Caco-2 (cell line): ENCODE measurements at places on chromosomes 6 and 20. TPM values are rescaled to one million over a fixed set of nuclear protein-coding genes. Genes with fewer than 3 reads are reported as not detected.

PDRG1 gene
- 55.7 and 56.8 TPM in 2 replicates for total RNA-seq

PXT1 gene
- not detected in 2 replicates for total RNA-seq

PLN gene
- not detected in 2 replicates for total RNA-seq

PLG gene
- total RNA-seq, result not detected in 2 replicates

KIF25 gene
- not detected in 2 replicates for total RNA-seq

ULBP3 gene
- total RNA-seq, result 8.1 and 8.5 TPM in 2 replicates

C6orf52 gene
- total RNA-seq, result 3.1 and 4.3 TPM in 2 replicates

GRCh38 chr20:40431611-40432010 is 257.4 kb downstream of the MAFB start:
- no peak for DNase-seq

- no peak for DNase-seq
These were observed 27.9 kb upstream of the CD93 start for GRCh38 chr20:23114018-23114417.

DNA sequence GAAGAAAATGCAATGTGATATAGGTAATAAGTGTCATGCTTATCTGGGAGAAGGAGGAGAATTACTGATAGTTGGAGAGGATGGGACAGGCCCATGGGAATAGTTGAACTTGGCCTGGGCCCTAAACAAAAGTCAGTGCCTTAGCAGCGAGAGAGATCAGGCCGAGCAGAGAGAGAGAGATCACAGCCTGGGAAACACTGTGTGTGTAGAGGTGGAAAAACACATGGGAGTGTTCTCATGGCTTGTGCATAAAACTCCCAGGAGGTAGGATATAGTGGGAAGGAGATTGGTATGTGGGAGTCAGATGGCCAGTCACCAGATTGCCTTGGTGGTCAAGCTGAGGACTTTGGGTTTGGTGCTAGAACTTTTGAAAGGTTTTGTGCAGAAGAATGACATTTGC is 47.6 kb downstream of the FIG4 start:
- DNase-seq, result no peak

GRCh38 chr6:98576791-98577190 is 257.6 kb upstream of the POU3F2 start:
- DNase-seq, result no peak

DNA sequence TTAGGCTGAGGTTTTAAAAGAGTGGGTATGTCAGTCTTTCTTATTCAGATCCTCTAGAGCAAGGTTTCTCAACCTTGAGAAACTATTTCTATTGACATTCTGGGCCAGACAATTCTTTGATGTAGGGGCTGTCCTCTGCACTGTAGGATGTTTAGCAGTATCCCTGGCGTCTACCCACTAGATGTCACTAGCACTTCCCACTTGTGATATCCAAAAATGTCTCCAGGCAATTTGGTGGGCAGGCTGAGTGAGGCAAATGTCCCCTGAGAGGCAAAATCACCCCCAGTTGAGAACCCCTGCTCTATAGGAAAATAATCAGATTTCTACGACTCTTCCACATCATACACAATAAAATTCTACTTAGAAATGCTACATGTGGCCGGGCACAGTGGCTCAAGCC is 7.7 kb upstream of the ZKSCAN8 start:
- peak; percentile 42 for DNase-seq

DNA sequence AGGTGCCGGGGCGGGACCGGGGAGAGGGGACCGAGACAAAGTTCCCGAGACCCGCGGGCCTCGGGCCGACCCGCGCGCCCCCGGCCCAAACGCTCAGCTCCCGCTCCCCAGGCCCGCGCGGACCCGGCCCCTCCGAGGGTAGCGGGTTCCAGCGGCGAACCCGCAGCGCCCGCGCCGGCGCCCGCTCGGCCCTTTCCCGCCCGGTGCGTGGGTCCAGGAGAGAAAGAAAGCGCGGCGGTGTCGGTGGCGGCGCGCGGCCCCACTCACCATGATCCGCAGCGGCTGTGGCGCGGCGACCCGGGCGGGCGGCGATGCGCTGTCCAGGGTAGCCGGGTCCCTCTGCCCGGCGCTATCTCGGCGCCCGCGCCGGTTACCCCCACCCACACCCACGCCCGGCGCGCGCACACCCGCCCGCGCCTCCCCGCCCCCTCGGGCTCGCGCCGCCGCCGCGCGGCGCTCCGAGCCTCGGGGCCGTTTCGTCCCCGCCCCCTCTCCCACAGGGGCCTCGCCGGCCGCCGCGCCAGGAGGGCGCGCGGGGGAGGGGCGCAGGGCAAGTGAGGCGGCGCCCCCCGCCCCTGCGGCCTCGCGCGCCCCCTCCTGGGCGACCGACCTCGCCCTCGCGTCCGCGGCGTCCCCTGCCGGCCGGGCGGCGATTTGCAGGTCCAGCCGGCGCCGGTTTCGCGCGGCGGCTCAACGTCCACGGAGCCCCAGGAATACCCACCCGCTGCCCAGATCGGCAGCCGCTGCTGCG is at the start of gene ELOVL2:
Gene ELOVL2 (minus strand): TSS at position 345 of the 751 bp plus-strand sequence. CDS start 75 bp downstream, at position 270.
- no peak for DNase-seq

DNA sequence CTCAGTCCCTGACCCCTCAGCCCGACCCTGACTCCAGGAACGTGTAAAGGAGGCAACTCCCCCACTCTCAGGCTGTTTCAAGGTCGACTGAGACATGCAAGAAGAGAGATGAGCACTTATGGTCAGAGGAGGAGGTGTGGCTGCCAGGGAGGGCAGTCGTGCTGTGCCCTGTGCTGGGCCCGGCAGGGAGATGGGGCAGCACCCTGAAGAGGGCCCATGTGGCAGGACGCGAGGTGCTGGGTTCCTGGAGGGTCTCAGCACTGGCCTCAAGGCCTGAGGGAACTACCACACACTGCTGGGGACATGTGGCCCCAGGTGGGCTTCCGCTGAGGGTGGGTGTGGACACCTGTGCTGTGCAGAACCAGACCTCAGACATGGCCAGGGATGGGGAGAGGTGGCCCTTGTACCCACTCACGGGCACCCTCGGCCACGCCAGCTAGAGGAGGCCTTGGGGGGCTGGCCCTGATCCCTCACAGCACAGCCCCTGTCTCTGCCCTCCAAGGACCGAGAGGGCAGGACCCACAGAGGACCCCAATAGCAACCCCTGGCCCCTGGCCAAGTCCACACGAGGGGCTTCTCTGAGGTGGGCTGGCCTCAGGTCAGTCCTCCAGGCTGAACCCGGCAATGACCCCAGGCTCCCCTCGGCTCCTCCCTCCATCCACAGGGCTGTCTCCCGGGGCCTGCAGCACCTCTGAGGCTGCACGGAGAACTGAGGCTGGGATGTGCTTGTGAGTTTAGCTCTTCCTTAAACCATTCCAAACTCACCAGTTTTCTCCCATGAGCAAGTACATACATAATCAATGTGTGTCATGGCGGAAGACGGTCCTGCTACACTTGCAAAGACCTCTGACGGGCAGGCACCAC is 8.7 kb downstream of the SLC2A4RG start:
- DNase-seq, result no peak

DNA sequence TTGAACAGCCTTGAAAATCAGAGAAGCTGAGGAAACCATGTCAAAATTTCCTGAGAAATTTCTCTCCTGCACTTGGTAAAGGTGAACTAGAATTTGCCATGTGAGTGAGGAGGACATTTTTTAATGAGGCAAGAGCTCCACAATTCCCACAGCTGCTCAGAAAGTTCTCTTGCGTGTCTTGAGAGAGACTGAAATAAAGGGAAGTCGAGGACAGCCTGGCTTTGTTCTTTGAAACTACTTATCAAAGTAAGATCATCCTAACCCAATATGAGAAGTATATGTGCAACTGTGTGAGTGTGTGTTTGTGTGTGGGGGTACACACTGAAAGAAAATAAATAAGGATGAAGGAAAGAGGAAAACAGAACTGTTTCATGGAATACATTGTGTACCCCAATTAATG is 163.4 kb downstream of the SLC24A3 start:
- DNase-seq, result no peak

- DNase-seq, result no peak
These were observed 31.0 kb upstream of the PCMTD2 start for GRCh38 chr20:64224351-64225170.

DNA sequence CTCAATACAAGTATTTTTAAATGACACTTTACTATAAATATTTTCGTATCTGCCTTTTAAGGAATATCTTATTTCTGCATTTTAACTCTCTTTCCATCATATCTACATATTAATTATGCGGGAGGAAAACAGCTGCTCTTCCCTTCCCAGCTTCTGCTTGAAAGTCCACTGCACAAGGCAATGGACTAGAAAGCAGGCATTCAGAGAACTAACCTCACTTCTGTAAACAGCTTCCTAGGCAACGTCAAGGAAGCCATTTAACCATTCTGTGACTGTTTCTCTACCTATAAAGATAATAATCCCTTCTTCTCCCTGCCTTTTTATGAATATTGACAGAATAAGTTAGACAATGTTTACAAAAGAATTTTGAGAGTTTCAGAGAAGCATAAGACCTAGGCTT is 319.4 kb downstream of the BTBD9 start:
- DNase-seq, result no peak

GRCh38 chr6:112640891-112641290 is 293.8 kb downstream of the RFPL4B start:
- no peak for DNase-seq

DNA sequence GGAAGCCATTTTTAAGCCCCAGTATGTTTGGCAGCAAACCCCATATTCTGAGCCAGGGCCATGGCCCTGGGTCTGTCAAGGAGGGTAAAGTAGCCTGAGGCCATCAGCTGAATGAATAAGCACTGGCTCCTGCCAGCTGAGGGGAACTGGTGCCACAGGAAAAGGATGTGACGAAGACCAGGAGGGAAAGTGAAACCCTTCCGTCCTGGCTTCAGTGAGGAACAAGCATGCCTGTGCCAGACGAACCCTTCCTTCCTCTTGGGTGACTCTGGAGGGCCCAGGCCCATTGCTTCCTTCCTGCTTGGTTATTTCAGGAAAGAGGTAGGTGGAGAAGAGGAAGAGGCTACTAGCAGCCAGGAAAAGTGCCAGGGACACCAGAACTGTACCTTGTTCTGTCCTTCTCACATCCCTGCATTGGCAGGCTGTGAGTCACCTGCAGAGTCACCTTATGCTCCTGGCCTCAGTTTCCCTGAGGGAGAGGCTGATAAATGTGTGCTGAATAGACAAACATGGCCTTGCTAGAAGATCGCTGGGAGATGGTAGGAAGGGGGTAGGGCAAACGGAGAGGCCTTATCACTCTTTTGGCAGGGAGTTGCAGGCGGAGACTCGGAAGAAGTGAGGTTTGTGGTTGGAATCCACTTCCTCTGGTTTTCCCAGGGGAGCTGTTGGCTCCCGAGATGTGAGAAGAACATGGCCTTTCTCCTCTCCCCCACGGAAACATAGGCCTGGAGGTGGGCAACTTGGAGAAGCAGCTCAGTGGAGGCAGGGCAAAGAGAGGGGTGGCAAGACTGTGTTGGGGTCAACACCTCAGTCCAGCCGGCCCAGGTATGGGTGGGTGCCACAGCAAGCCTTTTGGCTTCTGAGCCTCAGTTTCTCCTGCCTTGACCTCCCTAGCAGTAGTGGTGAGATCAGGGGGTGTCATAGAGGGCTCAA is 37.4 kb downstream of the COX4I2 start:
- DNase-seq, result no peak

- DNase-seq, result no peak
These were observed 171.2 kb upstream of the SUPT3H start for GRCh38 chr6:45548657-45549515.

DNA sequence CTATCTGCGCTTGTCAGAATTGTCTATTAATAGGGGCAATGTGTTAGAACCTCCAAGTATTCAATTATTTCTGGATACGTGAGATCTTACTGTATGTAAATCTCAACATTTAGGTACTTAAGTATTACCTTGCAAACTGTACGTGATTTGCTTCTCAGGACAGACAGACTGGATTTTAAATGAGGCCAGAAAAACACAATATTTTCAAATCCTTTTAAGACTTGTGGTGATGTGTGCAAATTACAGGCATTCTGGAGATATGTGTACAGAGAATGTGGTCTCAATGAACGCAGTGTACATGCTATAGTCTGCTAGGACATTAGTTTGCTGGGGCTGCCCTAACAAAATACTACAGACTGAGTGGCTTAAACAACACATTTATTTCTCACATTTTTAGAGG is 16.9 kb downstream of the CCR6 start:
- no peak for DNase-seq

DNA sequence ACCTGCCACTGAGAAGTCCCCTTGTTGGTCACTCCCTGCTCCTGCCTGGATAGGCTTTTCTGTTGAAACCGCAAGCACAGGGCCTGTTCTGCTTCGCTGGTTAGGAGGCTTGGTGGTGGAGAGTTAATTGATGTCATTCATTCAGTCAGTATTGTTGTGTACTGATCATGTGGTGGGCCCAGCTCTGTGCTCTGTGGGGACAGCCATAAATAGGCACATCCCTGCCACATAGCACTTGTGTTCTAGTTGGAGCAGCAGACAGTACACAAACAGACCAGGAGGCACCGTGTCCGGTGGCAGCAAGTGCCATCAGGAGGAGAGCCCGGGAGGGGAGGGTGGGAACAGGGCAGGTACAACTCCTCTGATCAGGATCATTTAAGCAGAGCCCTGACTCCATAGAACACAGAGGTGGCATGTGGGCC is 155.2 kb upstream of the INSM1 start:
- DNase-seq, result no peak

DNA sequence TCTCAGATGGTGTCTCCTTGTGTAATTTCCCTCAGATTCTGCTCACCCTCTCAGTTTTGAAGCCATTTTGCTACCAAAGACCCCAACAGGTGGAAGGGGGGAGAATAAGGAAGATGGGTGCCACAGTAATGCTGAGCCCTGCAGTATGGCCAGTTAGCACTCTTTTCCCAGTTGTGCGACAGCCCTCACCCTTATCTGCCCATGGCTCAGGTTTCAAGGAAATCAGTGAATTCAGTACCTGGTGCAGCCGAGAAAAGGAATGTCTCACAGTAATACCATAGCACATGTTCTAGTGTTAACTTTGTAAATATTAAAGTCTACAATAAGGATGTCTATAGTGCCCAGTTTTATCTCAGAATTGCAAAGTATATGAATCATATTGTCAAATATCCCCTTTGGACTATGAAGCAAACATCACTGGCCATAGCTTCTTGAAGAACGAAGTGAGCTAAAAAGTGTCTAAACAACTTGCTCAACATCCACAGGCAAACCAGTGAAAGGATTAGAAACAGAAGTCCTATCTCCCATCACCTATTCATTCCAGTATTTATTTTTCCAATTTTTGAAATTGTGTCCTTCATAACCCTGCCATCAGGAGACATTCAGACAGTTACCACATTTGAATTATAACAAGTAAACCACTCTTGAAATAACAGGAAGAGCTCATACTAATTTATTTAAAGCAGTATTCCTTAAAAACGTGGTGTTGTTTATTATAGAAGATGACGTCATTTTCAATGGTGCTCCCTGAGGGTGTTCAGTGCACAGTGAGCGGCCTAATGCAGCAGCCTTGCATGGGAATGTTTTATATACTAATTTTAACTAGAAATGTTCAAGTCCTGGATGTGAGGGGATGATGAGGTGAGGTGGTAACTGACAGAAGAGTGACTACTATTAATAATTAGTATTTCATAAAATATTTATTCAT is 366.2 kb downstream of the TFAP2A start:
- DNase-seq, result peak; percentile 56
